AML-193 (cell line): ENCODE measurements at places on chromosomes 7 and 10.

- no peak for DNase-seq
These were observed 154.8 kb downstream of the GRID1 start for GRCh38 chr10:86211691-86212390.

- DNase-seq, result no peak
These were observed 97.1 kb downstream of the VIPR2 start for GRCh38 chr7:159047536-159047935.

GRCh38 chr10:117462424-117462792, 80.1 kb upstream of the EMX2 start:
- no peak for DNase-seq

GRCh38 chr7:16114633-16115032, 306.7 kb downstream of the CRPPA start:
- peak; percentile 20 for DNase-seq

GRCh38 chr7:116933465-116933864, 19.8 kb upstream of the ST7 start:
- DNase-seq, result no peak

DNA sequence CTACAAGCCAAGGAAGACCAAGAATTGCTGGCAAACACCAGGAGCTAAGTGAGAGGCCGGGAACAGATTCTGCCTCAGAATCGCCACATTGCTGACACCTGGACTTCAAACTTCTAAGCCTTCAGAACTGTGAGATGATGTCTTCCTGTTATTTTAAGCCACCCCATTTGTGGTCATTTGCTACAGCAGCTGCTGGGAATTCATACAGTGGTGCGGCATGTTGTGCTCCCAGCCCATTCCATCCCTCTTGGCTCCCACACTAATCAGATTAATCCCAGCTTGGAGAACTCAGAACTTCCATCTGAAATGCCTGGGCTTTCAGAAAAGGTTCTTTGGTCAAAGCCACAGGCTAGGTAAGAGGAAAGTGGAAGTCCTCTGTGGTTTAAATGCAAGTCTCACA, 24.9 kb downstream of the TCAF1 start:
- DNase-seq, result no peak

GRCh38 chr7:1512781-1513656, 8.8 kb upstream of the INTS1 start:
- DNase-seq, result peak; percentile 88

GRCh38 chr10:122459561-122460273, 1.6 kb upstream of the HTRA1 start:
- no peak for DNase-seq

GRCh38 chr10:48568546-48568945, 36.3 kb downstream of the ARHGAP22 start:
- no peak for DNase-seq

GRCh38 chr7:151807846-151808245, 69.1 kb downstream of the PRKAG2 start:
- no peak for DNase-seq

DNA sequence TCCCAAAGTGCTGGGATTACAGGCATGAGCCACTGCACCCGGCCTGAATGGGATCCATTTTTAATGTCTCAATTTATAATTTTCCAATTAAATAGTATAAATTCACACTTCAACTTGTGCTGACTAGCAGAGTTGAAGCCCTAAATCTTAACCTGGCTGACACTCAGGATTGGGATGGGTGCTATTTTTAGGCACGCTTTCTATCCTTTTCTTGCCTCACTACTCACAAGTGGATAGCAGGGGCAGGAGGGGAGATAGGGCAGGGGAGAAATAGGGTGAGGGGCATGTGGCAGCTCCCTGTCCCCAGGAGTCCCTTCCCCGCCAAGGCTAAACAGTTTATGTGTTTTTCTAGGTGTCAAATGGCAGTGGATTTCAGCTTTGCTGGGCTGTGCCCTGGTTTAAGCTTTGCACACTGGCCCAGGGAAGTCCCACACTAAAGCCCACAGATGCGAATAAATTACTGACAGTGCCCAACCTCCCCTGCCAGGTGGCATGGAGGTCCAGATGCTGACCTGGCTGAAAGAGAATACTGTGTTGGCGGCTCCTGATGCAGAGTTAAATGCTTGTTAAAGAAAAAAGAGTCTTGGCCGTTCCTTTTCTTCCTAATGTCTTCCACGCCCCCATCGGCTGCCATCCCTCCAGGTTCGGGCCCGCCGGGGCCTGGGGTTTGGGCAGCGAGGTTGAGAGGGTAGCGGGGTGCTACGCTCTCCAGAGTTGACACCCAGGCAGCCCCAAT, 36.2 kb upstream of the EFCAB10 start:
- DNase-seq, result no peak

DNA sequence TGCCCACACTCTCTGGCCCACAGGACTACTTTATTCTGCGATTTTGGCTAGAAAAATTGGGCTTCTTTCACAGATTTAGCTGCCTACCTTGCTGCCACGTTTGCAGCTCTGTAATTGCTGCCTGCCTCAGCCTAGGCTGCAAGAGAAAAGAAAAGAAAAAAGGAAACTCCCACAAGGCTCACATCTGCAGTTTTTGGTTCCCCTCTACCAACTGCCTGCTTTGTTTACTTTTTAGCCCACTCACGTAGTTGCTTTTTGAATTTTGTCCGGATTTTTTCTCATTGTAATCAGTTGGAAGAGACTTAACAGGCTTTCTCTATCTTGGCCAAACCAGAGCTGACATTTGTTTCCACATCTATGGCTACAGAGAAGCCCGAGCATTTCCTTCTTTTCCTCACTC, 24.3 kb downstream of the SUN3 start:
- DNase-seq, result no peak

DNA sequence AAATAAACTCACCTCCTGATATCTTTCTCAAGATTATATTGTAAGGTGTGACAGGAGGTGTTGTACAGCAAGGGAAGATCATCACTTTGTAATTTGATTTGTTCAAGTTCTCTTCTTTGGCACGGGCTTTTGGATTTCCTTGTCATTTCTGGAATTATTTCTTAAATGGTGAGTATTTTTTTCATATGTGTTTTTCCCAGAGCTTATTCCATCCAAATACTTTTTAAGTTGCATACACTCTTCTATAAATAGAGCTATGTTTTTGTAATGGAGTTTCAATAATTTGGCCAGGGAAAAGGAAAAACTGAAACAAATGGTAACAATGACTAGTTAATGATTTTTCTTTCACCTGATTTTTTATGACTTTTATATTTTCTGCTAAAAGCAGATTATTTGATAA, 92.5 kb downstream of the CFAP58 start:
- no peak for DNase-seq

DNA sequence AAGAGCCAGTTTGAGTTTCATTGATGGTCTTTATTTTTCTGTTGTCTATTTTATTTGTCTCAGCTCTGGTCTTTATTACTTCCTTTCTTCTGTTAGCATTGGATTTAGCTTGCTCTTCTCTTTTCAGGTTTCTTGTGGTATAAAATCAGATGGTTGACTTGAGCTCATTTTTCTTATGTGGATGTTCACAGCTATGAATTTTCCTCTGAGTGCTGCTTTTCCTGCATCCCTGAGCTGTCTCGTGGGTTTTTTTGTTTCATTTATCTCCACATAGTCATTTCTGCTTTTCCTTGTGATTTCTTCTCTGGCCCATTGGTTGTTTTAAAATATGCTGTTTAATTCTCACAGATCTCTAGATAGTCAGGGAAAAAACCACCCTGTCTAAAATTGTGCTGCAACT, 19.7 kb downstream of the ADGRA1 start:
- no peak for DNase-seq

DNA sequence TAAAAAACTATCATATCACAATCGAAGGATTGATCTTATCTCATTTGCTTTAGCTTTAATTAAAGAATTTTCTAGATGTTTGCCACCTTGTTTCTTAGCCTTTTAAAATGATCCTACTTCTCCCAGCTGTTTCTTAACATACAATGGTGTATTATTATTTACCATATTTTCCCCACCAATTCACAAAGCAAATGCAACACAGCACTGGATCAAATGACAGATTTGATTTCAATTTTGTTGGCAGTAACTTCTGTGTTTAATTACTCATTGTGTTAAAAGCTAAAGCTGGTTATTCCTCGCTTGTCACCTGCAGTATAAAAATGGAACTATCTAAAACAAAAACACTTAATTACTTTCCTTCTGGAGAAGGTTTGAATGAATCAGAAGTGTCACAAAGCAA, 19.6 kb downstream of the SVIL start:
- no peak for DNase-seq

- DNase-seq, result no peak
These were observed 19.2 kb downstream of the ERCC6 start for GRCh38 chr10:49519717-49520116.

- DNase-seq, result no peak
These were observed 11.5 kb downstream of the SHH start for GRCh38 chr7:155800741-155801267.

DNA sequence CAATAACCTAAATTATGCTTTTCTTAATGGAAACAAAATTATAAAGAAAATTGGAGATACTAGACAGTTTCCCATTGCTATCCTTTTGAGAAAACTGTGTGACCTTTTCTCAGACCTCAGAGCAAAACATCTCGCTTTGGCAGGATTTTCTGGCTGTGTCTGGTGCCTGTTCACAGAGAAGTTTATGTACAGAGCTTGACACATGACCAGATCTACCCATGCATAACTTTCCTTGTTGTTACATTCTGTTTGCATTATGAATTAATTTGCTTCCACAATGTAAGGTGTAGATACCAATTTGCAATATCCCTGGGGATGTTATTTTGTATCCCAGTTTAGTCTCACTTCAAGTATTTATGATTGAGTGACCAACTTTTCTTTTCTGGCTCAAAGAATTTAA, 565.0 kb downstream of the XPNPEP1 start:
- DNase-seq, result no peak

GRCh38 chr10:102758240-102758932, 14.6 kb downstream of the WBP1L start:
- no peak for DNase-seq

DNA sequence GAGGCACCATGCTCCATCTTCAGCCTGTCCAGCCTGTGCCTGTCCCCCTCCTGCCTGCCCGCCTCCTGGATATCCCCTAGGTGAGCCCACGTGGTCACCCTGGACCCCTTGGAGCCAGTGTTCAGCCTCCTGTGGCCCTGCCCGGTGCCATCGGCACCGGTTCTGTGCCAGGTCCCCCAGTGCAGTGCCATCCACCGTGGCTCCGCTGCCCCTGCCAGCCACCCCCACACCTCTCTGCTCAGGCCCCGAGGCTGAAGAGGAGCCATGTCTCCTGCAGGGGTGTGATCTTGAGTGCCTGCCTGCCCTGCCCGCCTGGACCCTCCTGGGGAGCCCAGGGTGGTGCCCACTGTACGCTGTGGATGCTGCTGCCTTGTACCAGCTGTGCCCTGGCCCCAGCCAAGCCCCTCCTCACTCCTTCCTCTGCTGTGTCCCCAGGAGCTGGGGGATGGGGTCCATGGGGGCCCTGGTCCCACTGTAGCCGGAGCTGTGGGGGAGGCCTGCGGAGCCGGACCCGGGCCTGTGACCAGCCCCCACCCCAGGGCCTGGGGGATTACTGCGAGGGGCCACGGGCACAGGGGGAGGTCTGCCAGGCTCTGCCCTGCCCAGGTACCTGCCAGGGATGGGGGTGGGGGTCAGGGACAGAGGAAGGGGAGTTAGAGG, 26.2 kb upstream of the ZNF862 start:
- no peak for DNase-seq

- DNase-seq, result no peak
These were observed 11.3 kb upstream of the ZNF518A start for GRCh38 chr10:96118604-96119450.

DNA sequence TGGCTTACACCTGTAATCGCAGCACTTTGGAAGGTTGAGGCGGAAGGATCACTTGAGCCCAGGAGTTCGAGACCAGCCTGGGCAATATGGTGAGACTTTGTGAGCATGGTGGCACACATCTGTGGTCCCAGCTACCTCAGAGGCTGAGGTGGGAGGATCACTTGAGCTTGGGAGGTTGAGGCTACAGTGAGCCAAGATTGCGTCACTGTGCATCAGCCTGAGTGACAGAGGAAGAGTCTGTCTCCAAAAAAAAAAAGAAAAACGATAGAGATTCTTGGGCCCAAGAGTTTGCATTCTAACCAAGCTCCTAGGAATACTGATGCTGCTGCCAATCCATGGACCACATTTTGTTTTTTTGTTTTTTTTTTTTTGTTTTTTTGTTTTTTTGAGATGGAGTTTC, 12.1 kb downstream of the MYOZ1 start:
- no peak for DNase-seq

DNA sequence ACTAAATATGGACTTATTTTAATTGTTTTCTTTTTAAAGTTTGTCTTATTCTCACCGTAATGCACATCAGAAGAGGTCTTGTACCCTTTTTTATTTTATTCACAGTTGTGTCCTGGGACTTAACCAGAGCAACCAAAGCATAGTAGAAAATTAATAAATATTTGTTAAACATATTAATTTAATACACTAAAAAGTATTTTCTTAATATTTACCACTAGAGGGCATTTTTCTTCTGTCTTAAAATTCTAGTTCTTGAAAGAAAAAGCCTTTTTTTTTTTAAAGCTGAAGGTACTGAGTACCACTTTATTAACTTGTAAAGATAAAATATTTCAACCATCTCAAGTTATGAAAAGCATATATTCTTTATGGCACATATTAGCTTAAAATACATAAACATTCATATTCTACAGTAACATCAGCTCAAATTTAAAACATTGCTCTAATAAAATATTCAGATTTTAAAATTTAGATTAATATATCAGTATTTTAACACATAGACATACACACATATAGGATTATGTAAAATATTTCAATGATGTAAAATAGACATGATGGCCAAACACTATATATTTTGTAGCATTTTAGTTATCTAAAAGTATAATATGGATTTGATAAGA, 260.4 kb downstream of the SEMA3A start:
- DNase-seq, result peak; percentile 62

- DNase-seq, result no peak
These were observed 74.1 kb downstream of the HIPK2 start for GRCh38 chr7:139703487-139704307.

DNA sequence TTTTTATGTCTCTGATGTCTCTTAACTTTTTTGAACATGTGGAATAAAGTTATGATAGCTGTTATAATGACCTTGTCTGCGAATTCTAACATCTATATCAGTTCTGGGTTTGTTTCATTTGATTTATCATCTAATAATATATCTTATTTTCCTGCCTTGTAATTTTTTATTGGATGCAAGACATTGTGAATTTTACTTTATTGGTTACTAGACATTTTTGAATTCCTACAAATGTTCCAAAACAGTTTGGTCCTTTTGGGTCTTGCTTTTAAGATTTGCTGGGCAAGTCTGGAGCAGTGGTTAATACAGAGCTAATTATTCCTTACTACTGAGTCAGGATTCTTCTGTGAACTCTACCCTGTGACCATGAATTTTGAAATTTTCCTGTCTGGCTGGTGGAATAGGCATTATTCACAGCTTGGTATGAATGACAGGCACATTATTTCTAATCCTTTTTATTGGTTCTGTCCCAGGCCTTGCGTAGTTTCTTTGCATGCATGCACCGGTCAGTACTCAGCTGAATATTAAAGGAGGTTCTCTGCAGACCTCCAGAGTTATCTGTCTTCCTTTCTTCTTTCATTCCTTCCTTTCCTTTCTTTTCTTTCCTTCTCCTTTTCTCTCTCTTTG, 9.0 kb downstream of the CUTC start:
- no peak for DNase-seq
